ENCODE measurements at places on chromosomes 3 and 15.

DNA sequence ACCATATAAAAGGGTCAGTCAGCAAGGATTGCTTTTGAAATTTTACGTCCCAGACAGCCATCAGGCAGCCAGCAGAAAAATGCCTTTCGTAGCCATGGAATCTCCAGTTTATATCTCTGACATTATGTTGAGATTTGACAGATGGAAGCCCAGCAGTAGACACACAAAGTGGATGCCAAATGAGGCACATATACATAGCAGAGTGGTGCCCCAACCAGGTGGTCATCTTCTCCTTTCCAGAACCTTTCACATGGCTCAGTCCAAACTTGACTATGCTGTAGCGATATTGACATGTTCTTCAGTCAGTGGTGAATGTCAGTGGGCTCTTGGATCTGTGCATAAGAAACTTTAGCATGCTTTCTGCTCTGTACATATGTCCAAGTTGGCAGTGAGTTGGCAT lies 123.3 kb upstream of the GBE1 start:
- no peak for DNase-seq

- no peak for DNase-seq
Measured at GRCh38 chr15:41798607-41799487, 24.6 kb downstream of the MAPKBP1 start.

DNA sequence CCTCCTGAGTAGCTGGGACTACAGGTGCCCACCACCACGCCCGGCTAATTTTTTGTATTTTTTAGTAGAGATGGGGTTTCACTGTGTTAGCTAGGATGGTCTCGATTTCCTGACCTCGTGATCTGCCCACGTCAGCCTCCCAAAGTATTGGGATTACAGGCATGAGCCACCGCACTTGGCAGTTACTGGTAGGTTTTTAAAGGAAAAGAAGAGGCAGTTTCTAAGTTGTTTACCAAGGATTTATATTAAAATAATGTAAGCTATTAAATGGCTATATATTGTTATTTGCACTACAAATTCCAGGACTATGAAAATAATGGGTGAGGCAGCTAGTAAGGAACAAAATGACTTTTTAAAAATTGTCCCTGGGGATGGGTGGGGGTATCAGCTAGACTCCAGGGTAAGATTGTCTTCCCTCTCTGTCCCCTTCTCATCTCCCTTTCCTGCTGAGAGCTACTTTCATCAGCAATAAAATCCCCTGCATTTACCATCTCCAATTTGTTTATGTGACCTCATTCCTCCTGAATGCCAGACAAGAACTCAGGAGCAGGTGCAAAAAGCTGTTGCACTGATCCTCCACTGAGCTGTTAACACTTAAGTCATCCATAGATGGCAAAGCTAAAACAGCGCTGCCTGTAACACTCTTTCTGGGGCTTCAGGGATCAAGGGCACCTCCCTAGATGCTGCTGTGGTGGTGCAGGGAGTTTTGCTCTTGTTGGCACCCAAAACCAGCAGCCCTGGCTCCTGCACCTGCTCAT lies 165.2 kb downstream of the ZPLD1 start:
- no peak for DNase-seq

DNA sequence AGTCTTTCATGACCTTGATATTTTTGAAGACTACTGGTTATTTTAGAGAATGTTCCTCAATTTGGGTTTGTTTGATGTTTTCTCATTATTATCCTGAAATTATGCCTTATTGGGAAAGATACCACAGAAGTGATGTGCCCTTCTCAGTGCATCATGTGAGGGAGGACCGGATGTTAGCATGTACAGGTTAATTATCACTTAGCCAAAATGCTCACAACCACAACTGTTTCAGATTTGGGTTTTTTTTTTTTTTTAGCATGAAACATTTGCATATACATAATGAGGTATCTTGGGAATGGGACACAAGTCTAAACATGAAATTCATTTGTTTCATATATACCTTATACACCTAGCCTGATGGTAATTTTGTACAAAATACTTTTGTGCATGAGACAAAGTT lies 59.8 kb downstream of the PIK3R4 start:
- no peak for DNase-seq

DNA sequence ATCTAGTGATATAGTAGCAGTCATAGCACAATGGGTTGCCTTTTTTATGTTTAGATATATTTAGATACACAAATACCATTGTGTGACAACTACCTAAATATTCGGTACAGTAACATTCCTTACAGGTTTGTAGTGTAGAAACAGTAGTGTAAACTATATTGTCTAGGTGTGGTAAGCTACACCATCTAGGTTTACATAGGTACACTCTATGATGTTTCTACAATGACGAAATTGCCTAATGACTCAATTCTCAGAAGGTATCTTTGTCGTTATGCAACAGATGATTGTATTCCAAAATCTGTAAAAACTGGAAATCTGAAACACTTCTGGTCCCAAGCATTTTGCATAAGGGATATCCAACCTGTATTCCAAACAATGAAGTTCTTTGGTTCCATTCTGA lies 24.3 kb downstream of the PLOD2 start:
- no peak for DNase-seq

- no peak for DNase-seq
Measured at GRCh38 chr3:46221391-46221790, 13.3 kb upstream of the CCR1 start.

GRCh38 chr3:160709477-160710182 lies 32.7 kb downstream of the ARL14 start:
- DNase-seq, result no peak

- no peak for DNase-seq
Measured at GRCh38 chr3:41089566-41089965, 109.7 kb upstream of the CTNNB1 start.

DNA sequence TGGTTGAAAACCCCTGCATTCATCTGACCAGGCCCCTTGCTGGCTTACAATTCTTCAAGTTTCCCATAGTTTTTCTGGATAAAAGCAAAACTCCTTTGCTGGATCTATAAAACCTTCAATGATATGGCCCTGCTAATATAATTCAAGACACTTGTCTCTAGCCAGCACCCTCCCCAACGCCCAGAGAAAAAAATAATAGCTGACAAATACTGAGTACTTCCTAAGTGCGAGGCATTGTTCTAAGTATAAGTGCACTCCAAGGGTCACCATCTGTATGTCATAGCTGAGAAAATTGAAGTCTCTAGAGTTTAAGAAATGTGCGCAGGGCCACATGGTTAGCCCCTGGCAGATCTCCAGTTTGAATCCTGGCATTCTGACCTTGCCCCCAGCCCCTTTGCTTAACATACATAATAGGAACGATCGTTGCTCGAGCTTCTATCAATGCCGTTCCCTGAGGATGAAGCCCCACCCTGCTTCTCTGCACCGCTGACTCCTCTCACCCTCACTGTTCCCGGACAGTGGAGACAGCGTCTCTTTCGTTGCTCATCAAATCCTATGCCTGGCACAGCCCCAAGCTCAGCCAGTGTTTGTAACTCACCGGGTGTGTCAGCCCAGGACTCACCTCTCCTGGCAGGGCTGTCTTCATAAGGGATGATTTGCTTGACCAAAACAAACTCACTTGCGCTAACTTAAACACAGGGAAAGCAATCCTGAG lies 377.1 kb upstream of the PROK2 start:
- no peak for DNase-seq

DNA sequence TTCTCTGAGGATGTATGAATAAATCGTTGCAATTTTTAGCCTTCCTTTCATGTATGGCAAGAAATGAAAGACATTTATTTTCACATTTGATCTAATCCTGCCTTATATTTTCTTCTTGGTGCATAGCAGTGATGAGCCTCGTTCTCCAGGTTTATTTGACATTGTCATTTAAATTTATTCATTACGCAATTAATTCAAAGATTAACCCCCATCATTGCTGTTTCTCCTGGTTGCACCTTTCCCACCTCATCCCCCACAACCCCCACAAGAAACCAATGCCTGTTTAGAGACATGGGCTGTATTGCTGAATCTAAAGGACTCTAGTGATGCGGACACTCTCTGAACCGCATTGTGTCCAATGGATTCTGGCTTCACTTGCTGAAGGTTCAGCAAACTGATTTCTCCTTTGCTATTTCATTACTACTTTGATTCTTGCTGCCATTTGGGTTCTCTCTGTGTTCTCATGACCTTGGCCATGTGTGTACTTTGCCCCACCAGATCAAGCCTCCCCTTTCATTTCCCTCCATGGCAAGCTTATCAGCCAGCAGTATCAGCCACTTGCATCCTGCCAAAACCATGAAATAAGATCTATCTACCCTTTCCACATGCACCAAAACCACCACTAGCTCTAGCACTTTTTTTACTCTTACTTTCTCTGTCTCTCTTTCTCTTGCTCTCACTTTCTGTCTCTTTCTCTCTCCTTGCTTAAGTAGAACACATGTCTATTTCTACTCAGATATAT lies 382.7 kb downstream of the GBE1 start:
- DNase-seq, result no peak

GRCh38 chr3:184688251-184688881 lies 23.5 kb downstream of the MAGEF1 start:
- no peak for DNase-seq

- DNase-seq, result no peak
Measured at GRCh38 chr15:84006421-84006820, 229.2 kb upstream of the GOLGA6L4 start.

- no peak for DNase-seq
Measured at GRCh38 chr3:9769012-9769411, 735 bp downstream of the CAMK1 start.
